ENCODE measurements at places on chromosomes 7 and 10.

DNA sequence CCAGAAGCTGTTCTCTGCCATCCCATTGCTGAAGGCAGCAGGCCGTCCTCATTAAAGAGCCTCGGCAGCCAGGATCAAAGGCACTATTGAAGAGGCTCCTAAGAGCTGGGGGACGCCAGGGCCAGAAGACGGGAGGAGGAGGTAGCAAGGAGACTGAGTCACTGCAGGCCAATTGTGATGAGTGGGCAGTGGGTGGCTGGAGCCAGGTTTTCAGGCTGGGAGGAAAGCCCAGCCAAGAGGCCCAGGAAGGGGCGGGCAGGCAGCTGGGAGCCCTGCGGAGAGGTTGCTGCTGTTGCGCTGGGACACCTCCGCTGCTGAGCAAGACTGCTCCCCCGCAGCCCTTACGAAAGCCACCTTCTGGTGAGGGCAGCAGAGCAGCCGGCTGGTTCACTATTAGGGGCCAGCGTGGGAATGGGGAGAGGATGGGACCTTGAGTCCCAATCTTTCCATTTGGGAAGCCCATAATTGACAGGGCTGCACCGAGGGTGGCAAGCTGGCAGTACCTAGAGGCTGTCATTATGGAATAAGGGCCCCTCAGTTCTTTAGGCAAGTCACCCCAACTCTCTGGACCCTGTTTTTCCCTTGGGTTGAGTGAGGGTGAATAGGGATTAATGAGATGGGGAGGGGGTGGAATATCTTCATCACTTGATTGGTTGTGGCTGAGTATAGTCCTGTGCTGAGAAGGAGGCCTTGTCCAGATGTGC is 48.4 kb downstream of the UNC5B start:
- H3K36me3 ChIP-seq = no peaks in the 10 kb centered on the region
- peaks cover 9% of the 10 kb centered on the region for H3K27me3 ChIP-seq
- DNase-seq = no peak
- H3K4me1 ChIP-seq = no peaks in the 10 kb centered on the region
- no peak overlapping the region for H3K4me3 ChIP-seq
- H3K27ac ChIP-seq = no peak overlapping the region

DNA sequence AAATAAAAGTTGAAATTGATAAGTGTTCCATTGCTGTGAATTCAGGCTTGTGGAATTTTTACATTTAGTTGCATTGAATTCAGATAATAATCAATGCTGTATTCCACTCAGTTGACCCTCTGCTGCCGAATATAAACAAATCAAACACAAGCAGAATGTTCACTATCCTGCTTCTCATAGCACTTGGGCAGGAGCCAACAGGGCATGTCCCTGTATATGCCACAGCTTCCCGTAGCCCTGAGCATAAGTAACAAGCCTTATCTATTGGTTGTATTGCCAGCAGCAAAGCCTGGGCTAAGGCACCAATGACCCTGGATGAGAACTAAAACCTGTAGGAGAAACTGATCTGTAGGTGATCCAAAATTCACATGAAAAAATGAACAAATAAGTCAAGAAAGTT is 145.9 kb downstream of the ARHGAP12 start:
- H3K27me3 ChIP-seq = no peaks in the 10 kb centered on the region
- DNase-seq = no peak
- no peaks in the 10 kb centered on the region for H3K4me1 ChIP-seq
- no peak overlapping the region for H3K27ac ChIP-seq

DNA sequence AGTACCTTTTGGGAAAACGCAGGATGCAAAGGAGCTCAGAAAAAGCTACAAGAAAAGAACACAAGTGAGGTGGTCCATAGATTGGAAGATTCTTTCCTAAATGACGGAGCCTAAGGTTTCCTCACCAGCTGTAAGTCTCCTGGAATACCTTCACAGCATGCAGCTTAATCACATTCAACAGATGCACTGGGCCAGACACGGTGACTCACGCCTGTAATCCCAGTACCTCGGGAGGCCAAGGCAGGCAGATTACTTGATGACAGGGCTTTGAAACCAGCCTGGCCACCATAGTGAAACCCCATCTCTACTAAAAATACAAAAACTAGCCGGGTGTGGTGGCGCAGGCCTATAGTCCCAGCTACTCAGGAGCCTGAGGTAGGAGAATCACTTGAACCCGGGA is 228.7 kb downstream of the FRMD4A start:
- peaks cover 14% of the 10 kb centered on the region for H3K27me3 ChIP-seq
- no peaks in the 10 kb centered on the region for H3K36me3 ChIP-seq
- H3K4me3 ChIP-seq = no peak overlapping the region
- H3K27ac ChIP-seq = no peak overlapping the region

DNA sequence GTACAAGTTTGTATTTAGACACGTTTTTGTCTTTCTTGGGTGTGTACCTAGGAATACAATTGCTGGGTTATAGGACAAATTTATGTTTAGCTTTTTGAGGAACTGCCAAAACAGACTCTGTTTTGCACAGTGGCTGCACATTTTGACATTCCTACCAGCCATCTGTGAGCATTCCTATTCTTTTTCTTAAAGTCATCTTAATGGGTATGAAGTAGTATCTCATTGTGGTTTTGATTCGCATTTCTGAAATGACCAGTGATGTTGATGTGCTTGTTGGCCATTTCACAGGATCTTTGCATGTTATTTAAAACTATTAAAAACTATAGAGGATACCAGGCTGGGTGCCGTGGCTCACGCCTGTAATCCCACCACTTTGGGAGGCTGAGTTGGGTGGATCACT is 32.6 kb upstream of the IL15RA start:
- H3K4me3 ChIP-seq = no peak overlapping the region
- DNase-seq = no peak
- peak overlapping the region; percentile 81 for H3K27ac ChIP-seq
- H3K27me3 ChIP-seq = peaks cover 6% of the 10 kb centered on the region

DNA sequence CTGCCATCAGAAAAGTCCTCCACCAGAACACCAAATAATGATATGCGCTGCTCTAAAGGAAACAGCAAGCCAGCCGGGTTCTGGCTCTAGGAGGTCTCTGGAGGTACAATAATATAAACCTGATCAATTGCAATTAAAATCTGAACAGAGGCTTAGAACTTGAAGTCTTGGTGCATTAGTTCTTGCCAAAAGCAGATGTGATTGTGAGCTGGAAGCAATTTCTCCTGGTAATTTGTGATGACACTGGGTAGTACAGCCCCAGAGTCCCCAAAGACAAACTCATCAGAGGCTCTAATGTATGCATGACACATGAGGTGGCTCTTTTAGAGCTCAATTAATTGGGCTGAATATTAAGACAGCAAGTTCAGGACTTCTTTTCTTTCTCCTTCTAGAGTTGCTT is 3.3 kb downstream of the ETV1 start:
- peaks cover 6% of the 10 kb centered on the region for H3K4me1 ChIP-seq
- DNase-seq = no peak
- peaks cover 12% of the 10 kb centered on the region for H3K27me3 ChIP-seq
- no peak overlapping the region for H3K4me3 ChIP-seq

DNA sequence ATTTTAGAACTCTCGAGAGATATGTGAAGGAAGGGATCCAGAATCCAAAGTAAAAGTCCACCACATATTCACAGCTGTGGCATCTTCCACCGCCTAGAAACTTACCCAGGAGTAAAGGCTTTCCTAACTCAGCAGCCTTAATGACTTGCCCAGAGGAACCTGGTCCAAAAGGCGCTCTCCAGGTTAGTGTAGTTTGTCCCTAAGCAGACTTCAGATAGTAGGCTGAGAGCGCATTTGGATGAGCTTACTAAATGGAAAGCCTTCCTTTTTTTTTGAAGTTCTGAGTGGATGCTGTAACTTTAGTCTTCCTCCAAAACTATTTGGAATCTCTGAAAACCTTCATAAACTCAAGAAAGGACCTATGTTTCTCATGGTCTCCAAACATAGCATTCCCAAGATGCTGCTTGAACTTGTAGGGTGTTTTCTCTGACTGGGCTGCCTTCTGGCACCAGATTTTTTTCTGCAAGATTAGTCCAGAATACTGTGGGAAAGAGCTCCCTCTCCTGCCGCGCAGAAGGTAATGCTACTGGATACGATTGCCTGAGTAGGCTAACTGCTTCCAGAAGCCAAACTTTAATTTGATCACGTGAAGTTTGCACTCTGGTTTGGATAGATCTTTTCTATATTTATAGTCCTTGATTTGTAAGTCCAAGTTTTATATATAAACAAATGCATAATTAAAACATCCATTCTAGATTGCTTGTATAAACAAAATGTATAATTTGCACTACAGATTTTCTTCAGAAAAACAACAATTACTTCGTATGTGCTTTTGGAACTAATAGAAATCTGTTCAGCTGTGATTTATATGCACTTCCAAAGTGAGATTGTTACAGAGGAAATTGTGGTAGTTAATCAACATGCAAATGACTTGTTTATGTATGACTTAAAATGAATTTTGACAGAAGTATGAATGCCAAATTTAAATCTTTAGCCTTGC is 19.6 kb upstream of the GPR37 start:
- H3K36me3 ChIP-seq = no peaks in the 10 kb centered on the region
- DNase-seq = no peak
- no peak overlapping the region for H3K4me3 ChIP-seq
- H3K4me1 ChIP-seq = no peaks in the 10 kb centered on the region
- H3K27ac ChIP-seq = no peak overlapping the region

DNA sequence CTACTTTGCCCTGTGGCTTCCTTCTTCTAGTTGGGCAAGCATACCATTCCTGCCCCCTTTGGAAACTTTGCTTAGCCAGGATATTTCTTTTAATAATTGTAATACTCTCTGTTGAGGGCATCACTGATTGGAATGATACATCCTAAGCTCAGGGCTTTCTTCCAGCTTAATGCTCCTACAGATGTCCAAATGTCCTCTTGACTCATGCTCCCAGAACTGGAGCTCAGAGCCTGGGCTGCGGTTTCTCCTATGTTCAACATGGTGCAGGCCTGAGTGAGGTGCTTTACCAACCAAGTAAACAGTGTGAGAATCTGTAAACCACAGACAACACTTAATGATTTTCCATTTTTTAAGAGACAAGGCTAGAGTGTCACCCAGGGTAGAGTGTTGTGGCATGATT is 108.6 kb downstream of the LRRC4 start:
- H3K4me1 ChIP-seq = peaks cover 53% of the 10 kb centered on the region
- H3K36me3 ChIP-seq = peaks cover 38% of the 10 kb centered on the region
- no peak for DNase-seq
- H3K4me3 ChIP-seq = no peak overlapping the region
